ENCODE measurements at places on chromosomes 2 and 18.
A peak's percentile ranks its signal among the peaks of the same experiment; 100 is the strongest.

DNA sequence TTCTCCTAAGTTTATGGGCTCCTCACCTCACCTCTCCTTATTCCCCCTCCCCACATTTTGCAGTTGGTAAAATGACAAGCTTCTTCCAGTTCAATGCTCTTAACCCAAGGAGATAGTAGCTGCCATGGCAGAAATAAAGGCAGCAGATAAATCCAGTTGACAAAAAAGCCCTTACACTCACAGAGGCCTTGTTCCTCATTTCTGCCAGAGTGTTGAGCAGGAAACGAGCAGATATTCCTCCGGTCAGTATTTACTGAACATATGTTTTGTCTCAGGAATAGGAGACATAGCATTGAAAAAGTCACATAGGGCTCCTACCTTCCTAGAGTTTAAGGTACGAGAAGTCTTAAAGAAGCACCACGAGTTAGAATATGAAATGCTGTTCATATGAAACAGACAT, 493.7 kb upstream of the TNP1 start:
- no peak for DNase-seq

GRCh38 chr2:33782395-33783230, 183.5 kb upstream of the FAM98A start:
- no peak for DNase-seq

GRCh38 chr2:26911911-26912861, 58.3 kb upstream of the MAPRE3 start:
- DNase-seq = peak; percentile 1

- DNase-seq = peak; percentile 35
Observed at GRCh38 chr2:100878000-100878791, 58.3 kb downstream of the NPAS2 start.

- DNase-seq = peak; percentile 82
Observed at GRCh38 chr2:45435316-45435715, 175.8 kb downstream of the SRBD1 start.
